ENCODE measurements at places on chromosomes 7 and 10.

GRCh38 chr10:110833941-110834628 is 37.6 kb upstream of the PDCD4 start:
- no peak for DNase-seq

GRCh38 chr10:32618482-32618881 is 172.5 kb downstream of the CCDC7 start:
- DNase-seq = no peak

DNA sequence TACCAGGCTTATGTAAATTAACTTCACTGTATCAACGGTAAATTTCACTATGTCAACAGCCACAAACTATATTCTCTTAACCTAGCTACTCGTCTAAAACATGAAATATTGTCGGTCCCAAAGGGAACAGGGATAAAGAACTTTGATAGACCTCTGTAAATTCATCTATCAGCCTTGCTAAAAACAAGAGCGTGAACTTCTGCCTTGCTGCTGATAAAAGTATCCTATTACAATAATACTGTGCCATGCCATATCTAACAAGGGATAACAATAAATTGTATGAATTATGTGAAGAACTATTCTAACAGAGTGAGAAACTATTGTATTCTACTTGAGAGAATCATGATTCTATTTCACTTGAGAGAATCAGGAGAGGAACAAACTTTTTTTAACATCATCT is 117.2 kb downstream of the CNOT4 start:
- DNase-seq = no peak

DNA sequence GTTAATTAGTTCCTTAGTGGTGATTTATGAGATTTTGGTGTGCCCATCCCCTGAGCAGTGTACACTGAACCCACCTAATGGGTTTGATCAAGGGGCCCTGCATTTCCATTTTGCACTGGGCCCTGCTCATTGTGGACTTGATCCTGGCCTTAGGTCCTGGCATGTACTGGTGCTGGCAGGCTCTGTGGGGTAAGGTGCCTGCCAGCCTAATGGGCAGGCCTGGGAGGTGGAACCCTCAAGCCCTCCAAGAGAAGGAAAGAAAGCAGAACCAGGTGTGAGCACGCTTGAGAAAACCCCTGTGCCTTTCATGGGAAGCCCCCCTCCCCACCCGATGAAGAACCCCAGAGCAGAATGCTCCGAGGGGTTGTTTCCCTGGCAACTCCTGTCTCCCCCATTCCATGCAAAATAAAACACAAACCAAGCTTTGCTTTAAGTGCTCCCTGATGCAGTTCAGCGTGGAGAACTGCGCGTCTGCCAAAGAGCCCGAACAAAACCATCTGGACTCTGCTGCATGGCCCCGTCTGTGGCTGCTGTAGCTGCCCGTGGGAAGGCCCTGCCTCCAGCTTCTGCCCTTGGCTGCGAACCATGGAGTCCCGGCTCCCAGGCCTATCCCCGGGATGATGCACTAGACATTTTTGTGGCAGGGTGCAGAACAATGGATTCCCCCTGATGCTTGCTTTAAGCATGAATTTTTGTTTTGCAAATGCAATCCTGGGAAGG is 123.3 kb downstream of the PRPF18 start:
- DNase-seq = no peak

- no peak for DNase-seq
Measured at GRCh38 chr10:33391611-33392465, 57.4 kb upstream of the NRP1 start.

GRCh38 chr10:43304687-43305333 is 37.9 kb upstream of the RASGEF1A start:
- no peak for DNase-seq

GRCh38 chr10:44913350-44914081 is 2.4 kb downstream of the TMEM72 start:
- DNase-seq = no peak

DNA sequence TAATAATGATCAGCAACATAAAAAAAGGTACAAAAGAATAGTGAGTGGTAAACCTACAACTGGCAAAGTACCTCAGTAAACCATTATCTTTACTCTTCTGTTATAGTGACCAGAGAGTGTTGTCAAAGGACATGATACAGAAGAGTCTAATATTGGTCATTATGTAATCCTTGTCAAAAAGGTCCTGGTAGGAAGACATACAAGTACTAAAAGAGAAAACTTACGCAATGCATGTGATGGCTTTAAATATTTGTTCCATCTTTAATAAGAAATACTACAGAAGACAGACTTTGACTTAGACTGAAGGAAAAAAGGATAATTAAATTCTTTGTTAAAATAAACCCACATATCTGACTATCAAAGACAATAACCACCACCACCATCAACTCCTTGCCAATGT is 6.5 kb downstream of the DOCK4 start:
- no peak for DNase-seq

GRCh38 chr10:68506411-68506810 is 20.9 kb downstream of the SLC25A16 start:
- no peak for DNase-seq

DNA sequence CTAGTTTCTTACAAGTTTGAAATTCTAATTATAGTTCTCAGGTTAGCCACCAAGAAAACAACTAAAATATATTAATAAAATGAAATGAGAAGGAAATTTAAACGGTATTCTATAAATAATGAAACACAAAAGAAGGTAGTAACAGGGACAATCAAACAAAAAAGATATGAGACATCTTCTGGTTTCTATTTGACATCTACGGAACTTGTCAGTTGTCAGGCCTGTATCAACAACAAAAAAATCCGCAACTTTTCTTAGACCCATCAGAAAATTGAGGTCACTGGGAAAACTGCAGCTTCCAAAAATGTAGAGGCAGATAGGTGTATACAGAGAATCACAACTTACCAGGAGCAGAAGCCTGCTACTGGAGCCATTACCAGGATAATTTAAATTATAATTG is 70.6 kb downstream of the ZPBP start:
- no peak for DNase-seq

DNA sequence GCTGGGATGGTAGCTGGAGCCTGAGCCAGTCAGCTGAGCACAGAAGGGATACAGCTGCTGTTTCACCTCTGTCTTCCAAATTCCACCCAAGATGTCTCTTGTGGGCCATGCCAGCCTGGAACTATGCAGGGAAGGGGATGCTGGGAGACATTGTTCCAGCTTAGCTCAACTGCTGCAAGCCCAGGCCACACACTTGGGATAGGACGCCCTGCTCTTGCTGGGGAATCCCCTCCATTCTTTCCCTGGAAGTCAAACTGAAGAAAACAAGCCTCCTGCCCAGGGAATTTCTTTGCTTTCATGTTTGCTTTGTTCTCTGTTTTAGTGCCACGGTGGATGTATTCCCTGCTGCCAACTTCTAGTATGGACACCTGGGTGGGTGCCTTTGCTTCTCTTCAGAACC is 55.2 kb upstream of the CDK13 start:
- peak; percentile 42 for DNase-seq

GRCh38 chr7:33971106-33971505 is 65.8 kb downstream of the BMPER start:
- no peak for DNase-seq

GRCh38 chr7:69857014-69857413 is 258.7 kb downstream of the AUTS2 start:
- no peak for DNase-seq

GRCh38 chr10:32980242-32980557 is 22.2 kb upstream of the ITGB1 start:
- no peak for DNase-seq

GRCh38 chr7:25124465-25125136 is 459 bp downstream of the CYCS start:
- peak; percentile 91 for DNase-seq

DNA sequence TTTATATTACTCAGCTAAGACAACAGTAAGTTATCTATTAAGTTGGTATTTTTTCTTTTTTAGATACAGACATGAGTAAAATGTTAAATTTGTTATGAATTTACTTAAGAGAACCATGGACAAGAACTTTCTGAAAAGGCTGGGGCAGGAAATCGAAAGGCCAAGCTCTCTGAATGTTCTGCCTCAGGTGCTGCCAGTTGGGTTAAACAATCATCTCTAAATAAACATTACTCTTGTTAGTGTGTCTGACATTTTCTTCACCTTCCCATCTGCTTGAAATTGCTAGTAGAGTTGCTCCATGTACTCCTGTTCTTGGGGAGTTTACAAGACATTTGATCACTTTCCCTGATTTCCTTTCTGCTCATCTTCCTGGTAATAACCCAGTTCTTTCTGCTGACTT is 87.5 kb downstream of the ANKRD7 start:
- DNase-seq = no peak

DNA sequence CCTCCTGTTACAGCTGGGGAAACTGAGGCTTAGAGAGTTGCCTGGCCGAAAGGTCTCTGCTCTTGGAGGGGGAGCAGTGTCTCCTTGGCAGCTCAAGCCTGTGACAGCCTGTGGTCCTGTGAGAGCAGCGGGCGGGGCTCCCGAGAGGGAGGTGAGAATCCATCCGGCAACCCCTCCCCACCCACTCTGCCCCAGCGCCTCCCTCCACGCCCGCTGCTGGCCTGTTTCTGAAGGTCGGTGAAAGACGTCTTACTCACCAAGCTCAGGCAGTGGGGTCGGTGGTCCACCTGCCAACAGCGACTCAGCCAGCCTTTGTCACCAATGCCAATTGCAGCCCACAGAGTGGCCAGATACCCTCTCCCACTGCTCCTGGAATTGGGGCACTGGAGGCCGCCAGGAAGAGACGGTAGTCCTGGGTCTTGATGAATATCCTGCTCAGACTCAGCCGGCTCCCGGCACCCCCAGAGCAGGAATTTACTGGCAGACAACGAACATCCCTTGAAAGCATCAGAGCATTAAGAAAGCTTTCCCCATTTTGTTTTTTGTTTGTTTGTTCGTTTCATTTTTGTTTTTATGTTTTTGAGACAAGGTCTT is 7.4 kb upstream of the TTYH3 start:
- no peak for DNase-seq

GRCh38 chr10:11993834-11994468 is 48.7 kb downstream of the UPF2 start:
- no peak for DNase-seq

DNA sequence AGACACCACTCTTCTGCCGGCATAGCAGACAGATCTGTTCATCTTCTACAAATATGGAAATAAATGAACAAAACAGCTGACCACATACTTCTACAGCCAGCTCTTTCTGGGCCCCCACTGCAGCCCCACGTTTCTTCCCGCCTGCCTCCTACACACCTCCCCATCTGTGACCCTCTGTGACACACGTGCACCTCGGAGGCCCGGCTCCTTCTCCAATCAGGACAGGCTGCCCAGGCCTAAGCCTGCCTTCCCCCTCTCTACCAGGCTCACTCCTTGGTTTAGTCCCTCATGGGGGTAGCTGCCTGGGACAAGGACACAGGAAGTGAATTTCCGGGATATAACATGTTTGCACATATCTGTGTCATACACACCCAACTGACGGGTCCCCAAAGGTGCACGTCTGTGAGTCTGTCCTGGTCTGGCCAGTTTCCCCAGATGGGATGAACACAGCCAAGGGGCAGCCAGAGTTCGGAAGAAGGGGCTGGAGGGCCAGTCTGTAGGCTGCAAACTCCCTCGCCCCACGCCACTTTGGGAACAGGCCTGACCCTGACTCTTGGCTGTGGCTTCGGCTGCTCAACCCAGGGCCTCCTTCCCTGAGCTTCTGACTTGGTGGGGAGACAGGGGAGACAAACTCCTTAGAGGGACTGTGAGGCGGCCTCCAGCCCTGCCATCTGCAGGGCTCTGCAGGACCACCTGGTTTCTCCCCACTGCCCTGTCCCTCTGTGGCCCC is 30.3 kb downstream of the PITRM1 start:
- DNase-seq = no peak

DNA sequence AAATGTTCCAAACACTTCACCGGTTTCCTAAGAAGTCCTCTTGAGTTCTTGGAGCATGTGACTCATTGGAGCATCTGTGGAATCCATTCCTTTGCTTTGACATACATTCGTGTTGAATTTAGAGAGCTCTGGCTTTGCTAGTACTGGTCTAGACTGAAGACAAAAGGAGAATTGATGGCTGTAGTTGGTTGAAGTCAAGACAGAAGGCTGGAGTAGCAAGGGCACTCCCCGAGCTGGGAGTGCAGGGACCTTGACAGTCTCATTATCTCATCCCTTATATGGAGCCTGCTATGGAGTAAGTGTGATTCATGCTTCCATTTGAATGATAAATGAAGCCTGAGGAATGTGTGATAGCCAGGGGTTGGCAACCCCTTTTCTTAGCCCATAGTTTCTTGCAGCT is 1249.1 kb downstream of the TYW1 start:
- no peak for DNase-seq

GRCh38 chr10:15605740-15606369 is 113.9 kb downstream of the ITGA8 start:
- no peak for DNase-seq

DNA sequence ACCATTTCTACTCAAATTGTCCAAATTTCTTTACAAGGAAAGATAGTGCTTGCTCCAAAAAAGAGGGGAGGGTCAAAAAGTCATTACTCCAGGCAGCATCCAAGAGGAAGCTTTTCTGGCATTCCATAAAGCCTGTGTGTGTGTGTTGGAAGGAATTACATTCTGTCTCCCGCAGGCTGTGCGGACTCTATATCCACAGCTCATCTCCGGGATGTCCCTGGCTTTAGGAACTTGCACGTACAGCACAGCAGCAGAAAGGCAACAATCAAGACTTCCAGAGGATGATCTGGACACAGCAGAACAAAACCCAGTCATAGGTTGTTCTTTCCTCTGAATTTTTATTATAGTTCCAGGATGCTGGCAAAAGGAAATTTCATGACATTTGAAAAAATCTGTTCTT is 94.8 kb downstream of the ITIH5 start:
- no peak for DNase-seq

DNA sequence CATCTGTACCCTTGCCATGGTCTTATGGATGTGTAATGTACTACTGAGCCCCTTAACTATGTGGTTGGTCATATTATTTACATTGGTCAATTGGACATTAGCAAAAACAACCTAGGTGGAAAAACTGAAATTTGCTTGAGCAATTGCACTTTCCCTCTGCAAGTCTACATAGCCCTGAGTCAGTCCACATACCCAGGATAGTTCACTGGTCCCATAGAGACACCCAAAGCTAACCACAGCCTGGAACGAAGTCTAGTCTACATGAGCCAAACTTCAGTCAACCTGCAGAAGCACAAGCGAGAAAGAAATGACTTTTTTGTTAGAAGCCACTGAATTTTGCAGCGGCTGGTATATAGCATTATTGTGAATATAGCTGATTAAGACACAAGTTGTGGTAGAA is 37.6 kb upstream of the COL1A2 start:
- DNase-seq = no peak

- no peak for DNase-seq
Measured at GRCh38 chr7:102860351-102860811, 52.4 kb upstream of the LRRC17 start.

DNA sequence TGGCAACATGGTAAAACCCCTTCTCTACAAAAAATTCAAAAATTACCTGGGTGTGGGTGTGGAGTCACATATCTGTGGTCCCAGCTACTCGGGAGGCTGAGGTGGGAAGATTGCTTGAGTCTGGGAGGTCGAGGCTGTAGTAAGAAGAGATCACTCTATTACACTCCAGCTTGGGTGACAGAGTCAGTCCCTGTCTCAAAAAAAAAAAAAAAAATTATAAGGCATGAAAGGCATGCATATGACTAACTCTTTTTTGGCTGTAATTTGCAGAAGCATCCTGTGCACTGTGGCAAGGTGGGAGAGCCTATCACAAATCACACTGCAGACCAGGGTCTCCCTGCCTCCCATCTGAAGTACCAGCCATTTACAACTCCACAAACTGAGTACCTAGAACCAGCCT is 14.1 kb upstream of the MYPN start:
- no peak for DNase-seq

- DNase-seq = no peak
Measured at GRCh38 chr7:17109020-17109419, 189.4 kb upstream of the AHR start.
